Transverse colon (tissue), 4 donors: ENCODE measurements at places on chromosomes 11 and 22. TPM values are rescaled to one million over a fixed set of nuclear protein-coding genes. Genes with fewer than 3 reads are reported as not detected.
A peak's percentile ranks its signal among the peaks of the same experiment; 100 is the strongest.

The C2CD2L gene
- total RNA-seq = 11.5 TPM

- no peaks in the 10 kb centered on the region for H3K36me3 ChIP-seq
- no peak overlapping the region for H3K27ac ChIP-seq
- H3K4me1 ChIP-seq = peaks cover 12% of the 10 kb centered on the region
- no peaks in the 10 kb centered on the region for H3K27me3 ChIP-seq
Observed at GRCh38 chr22:17779286-17780115, 5.2 kb upstream of the BID start.

The ADSL gene
- 13.5 TPM for total RNA-seq

The KRTAP5-8 gene
- total RNA-seq = not detected

DNA sequence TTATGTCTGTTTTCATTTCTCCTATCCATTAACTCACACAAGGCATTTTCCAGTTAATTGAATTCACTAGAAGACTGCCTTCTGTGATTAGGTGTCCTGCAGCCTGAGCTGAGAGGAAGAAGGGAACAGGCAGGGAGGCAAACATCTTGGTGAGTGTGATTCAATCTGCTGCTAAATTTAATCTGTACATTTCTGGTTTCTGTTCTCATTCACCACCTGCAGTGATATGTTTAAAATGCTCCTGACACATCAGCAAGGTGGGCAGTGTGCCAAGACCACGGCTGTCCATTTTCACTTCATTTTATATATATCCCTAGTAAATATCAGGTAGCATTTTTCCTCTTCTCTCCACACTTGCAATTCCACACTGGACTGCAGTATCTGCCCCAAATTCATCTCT is 416.5 kb downstream of the TMEM135 start:
- no peaks in the 10 kb centered on the region for H3K4me1 ChIP-seq
- peak; percentile 59 for DNase-seq
- no peaks in the 10 kb centered on the region for H3K36me3 ChIP-seq
- no peak overlapping the region for H3K4me3 ChIP-seq
- H3K27me3 ChIP-seq = no peaks in the 10 kb centered on the region

- no peaks in the 10 kb centered on the region for H3K4me1 ChIP-seq
- H3K4me3 ChIP-seq = no peak overlapping the region
- H3K27me3 ChIP-seq = no peaks in the 10 kb centered on the region
- no peak for DNase-seq
- no peaks in the 10 kb centered on the region for H3K36me3 ChIP-seq
Observed at GRCh38 chr11:31487848-31488247, 21.6 kb downstream of the IMMP1L start.

The CD3D gene
- not detected for total RNA-seq

- H3K4me3 ChIP-seq = no peak overlapping the region
- DNase-seq = peak; percentile 57
- no peaks in the 10 kb centered on the region for H3K27me3 ChIP-seq
- peaks cover 22% of the 10 kb centered on the region for H3K4me1 ChIP-seq
- H3K27ac ChIP-seq = peak overlapping the region; percentile 83
Observed at GRCh38 chr22:18056161-18056666, 21.6 kb upstream of the PEX26 start.

DNA sequence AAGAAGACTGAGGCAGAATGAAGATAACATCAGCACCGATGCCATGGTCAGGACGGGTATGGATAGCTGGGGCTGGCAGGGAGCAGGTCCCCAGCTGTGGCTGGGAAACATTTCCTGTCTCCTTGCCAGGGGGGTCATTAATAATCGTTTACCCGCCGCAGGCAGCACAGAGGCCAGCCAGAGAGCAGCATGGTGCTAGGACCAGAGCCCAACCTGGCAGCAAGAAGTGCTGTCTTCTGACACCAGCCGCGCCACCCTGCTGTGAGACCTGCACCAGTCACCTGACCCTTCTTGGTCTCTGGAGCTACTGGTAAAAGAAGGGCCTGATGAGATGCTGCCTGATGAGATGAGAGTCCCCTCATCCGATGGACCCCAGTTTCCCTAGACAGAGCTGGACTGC is 36.3 kb downstream of the PDE2A start:
- H3K4me1 ChIP-seq = peaks cover 16% of the 10 kb centered on the region
- H3K36me3 ChIP-seq = no peaks in the 10 kb centered on the region
- no peak overlapping the region for H3K4me3 ChIP-seq
- no peak overlapping the region for H3K27ac ChIP-seq
- no peak for DNase-seq

GRCh38 chr22:32376681-32377080 is 19.0 kb downstream of the RFPL3 start:
- no peaks in the 10 kb centered on the region for H3K36me3 ChIP-seq
- H3K4me1 ChIP-seq = no peaks in the 10 kb centered on the region
- H3K4me3 ChIP-seq = no peak overlapping the region
- no peak for DNase-seq
- no peak overlapping the region for H3K27ac ChIP-seq
- no peaks in the 10 kb centered on the region for H3K27me3 ChIP-seq
